NCI-H2171 (cell line): ENCODE measurements at places on chromosomes 3 and 15.
A peak's percentile ranks its signal among the peaks of the same experiment; 100 is the strongest.

DNA sequence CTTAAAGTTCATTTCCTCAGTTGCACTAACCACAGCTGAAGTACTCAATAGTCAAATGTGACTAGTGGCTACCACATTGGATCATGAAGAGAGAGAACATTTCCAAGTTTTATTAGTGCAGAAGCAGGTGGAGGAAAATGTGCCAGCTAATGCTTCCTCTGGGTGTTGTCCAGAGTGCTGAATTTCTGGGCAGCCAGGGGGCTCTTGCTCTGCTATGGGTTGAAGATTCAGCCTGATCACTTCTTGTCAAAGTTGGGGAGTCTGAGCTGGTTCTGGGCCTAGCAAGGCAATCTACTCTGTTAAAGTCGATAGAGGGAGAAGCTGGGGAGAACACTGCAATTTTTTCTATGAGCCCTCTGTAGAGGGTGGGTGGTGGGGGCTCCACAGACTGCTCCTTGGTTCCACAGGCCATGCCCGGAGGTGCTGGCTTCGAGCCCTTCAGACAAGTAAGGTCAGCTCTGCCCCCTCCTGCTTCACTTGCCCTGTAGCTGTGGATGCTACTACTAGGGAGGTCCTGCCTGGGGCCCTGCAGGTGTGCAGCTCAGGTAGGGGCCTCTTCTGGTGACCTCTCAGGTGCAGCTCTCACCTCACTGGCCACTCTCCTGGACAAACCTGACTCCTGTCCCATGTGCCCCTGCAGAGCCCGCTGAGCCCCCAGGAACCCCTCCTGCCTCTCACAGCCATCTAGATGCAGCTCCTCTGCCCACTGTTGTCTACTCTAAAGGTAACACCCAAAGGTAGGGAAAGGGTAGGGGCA lies 8.2 kb downstream of the ALG3 start:
- no peak for DNase-seq

GRCh38 chr3:183541738-183542137 lies 13.8 kb downstream of the KLHL6 start:
- no peak for DNase-seq

DNA sequence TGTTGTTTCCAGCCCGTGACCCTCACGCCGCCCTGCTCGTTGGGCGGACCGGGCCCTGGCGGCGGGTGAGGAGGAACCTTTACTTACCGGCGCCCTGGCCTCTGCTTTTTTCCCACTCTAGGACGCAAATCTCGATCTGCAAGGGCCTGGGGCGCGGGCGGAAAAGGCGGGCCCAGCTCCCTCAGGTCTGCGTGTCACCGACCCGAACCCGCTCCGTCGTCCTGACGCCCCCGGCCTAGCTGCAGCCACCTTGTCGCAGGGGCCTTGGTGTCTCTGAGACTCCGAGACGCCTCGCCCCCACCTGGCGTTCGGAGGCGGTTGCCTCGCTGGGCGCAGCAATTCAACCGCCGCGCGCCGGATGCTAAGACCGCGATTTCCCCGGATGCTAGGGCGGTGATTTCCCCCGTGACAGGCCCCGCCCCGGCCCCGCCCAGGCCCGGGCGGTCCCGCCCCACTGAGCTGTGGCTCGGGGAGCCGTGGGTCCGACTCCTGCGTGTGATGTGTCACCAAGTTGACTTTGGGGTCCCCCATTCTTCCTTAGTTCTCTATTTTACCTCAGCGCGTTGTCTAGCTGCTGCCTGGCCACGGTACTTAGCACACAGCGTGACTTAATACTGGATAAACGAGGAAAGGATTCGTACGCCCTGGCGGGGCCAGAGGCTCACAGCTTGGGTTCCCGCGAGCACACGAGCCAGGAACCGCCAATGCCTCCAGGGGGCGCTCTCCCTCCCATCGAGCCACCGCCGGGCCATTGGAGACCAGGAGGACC lies at the start of gene RPL39L:
RPL39L (minus strand) TSS at position 371 of the 769 bp plus-strand sequence. CDS start 18,196 bp downstream, outside the sequence.
- DNase-seq, result peak; percentile 21

GRCh38 chr3:51691949-51692348 lies 14.9 kb upstream of the GRM2 start:
- no peak for DNase-seq

GRCh38 chr3:129584631-129585030 lies 21.8 kb downstream of the PLXND1 start:
- no peak for DNase-seq

GRCh38 chr3:53180305-53181023 lies 19.5 kb downstream of the PRKCD start:
- DNase-seq, result no peak

DNA sequence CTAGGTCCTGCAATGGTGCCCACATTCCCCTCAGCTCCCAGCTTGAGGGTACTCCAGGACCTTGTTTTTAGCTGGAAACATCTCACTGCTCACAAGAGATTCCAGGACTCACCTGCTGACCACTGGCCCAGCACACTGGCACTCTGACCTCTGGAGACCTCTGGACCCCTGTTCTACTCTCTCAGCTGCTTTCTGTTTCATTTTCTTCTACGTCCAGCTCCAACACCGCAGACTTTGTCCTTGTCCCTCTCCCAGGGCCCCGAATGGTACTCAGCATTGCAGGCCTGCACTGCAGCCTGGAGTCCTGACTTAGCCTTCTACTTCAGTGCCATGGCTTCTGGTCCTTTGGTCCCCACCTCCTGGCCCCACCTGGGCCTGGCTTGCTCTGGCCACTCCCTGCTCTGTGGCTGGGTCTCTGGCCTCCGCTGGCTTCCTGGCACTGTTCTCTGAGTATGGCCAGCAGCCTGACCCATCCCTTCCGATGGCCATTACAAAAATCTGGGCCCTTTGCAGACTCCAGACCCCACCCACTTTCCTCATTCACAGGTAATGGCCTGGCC lies 27.9 kb downstream of the KY start:
- no peak for DNase-seq

- DNase-seq, result no peak
Observed at GRCh38 chr3:61354604-61355003, 103.4 kb upstream of the FHIT start.

GRCh38 chr3:98073486-98073885 lies 13.5 kb upstream of the OR5AC2 start:
- no peak for DNase-seq

GRCh38 chr3:133083395-133083794 lies 45.2 kb downstream of the TMEM108 start:
- no peak for DNase-seq

- DNase-seq, result no peak
Observed at GRCh38 chr3:54871867-54872266, 56.0 kb downstream of the LRTM1 start.

DNA sequence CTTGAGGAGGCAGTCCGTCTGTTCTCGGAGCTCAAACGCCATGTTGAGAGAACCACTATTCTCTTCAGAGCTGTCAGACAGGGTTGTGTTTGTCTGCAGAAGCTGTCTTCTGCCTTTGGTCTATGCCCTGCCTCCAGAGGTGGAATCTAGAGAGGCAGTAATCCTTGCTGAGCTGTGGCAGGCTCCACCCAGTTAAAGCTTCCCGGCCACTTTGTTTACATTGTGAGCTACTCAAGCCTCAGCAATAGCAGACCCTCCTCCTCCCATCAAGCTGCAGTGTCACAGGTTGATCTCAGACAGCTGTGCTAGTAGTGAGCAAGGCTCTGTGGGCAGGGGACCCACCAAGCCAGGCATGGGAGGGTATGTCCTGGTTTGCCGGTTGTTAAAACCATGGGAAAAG lies 8.9 kb downstream of the OR5AC2 start:
- DNase-seq, result no peak

- peak; percentile 88 for DNase-seq
Observed at GRCh38 chr15:63061975-63062374, 19.4 kb downstream of the TPM1 start.

- DNase-seq, result no peak
Observed at GRCh38 chr3:189975391-189975990, 145.2 kb downstream of the P3H2 start.

DNA sequence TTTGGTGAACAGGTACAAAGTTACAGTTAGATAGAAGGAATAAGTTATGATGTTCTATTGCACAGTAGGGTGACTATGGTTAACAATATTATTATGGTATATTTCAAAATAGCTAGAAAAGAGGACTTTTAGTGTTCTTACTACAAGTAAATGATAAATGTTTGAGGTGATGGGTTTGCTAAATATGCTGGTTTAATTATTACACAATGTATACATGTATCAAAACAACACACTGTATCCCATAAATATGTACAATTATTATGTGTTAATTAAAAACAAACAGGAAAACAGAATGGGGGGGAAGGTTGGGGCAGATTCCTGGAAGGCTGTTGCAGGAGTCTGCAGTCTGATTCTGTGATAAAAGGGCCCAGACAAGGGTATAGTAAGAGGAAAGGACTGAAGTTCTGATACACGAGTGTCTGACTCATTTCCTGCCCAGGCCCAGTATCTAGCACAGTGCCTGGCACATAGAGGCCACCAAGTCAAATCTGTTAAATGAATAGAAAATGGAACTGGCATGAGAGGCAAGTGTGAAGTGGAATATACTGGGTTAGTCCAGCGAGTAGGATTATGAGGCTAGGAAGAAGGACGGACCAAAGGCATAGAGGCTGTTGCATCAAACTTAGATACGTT lies 7.2 kb upstream of the ENTPD3 start:
- DNase-seq, result no peak

DNA sequence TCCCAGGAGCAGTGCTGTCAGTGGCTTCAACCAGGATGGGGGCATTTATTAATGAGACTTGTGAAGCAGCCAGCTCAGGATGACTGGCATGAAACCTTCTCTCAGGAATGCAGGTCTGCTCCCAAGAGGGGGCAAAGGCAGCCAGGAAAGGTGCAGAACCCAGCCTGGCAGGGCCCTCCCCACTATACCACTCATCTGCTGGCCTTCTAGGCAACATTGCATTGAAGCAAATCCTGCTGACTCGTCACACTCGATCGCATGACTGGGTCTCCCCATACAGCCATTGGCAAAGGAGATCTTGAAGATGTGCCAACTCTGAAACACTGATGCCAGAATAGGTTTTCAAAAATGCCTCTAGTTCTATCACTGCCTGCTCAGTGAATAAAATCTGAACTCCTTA lies 65.7 kb upstream of the CMTM7 start:
- DNase-seq, result no peak
